ENCODE measurements at places on chromosomes 3 and 15.

DNA sequence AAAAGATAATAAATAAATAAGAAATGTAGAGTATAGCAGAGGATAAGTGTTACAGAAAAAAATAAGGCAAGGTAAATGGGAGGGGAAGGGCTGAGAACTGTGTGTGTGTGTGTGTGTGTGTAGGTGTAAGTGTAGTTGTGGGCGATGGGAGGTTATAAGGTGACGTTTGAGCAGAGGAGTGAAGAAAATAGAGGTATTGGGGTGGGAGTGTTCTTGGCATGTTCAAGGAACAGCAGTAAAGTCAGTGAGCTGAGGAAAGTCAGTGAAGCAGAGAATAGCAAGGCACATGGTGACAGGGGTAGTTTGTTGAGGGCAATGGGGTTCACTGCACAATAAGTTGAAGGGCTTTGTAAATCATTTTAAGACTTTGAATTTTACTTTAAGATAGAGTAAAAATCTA lies 30.9 kb upstream of the ZNF148 start:
- DNase-seq = no peak

GRCh38 chr3:142275856-142276255 lies 50.5 kb upstream of the GK5 start:
- no peak for DNase-seq

DNA sequence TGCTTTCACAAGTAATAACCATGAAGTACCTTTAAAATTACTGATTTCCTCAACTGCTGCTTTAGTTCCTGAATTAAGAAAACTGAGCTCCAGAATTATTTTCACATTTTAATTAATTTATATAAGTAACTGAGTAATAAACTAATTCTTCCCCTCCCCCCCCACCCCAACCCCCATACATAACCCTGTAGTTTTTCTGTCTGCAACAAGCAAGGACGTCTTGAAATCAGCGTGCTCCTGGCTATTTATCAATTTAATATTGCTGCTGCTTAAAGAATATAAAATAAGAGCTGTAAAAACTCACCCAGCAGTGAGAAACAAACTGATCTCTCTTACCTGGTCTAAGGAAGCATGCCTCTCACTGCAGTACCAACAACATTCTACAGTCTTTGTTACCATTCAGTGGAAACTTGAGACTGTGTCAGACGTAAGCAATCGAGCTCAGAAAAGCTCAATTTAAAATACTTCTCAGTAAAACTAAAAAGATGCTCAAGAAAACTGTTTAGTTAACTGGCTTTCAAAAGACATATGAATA lies 121.0 kb downstream of the TFDP2 start:
- no peak for DNase-seq

- no peak for DNase-seq
Measured at GRCh38 chr3:131543714-131544113, 40.9 kb upstream of the MRPL3 start.

- no peak for DNase-seq
Measured at GRCh38 chr15:69751566-69751965, 298.9 kb downstream of the RPLP1 start.

DNA sequence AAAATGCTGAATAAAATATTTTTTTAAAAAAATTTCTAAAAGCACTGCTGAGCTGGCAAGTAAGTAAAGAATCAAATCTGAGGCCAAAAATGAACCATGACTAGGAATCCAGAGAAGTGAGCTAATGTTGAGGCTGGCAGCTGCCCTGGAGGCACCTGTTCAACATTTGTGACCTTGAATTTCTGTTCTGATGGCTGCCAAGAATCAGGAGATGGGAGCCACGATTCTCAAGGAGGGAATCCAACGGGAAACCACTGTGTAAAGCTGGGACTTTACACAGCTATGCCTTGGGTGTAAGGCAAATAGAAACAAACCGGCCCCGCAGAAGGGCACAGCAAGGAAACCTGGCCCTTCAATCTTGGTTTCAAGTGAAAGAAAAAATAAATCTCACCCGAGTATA lies 22.7 kb downstream of the HEG1 start:
- DNase-seq = no peak

GRCh38 chr15:55250392-55250791 lies 39.2 kb downstream of the RAB27A start:
- no peak for DNase-seq

DNA sequence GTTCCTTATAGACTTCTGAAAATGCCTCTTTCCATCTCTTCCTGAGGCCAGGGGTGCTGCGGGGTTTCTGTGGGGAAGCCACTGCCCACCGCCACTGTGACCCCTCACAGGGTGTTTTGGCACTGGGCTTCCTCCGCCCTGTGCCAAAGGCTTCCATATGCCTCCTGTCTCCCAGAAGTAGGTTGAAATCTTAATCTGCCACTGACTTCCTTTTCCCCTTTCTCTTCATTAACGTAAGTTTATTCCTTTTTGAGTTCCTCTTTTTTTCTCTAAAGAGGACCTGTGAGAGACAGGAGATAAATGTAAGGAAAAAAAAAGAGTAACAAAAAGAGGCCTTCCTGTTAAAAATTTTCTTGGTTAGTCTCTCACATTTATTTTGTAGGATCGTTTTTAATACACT lies 220.5 kb downstream of the CTNNB1 start:
- no peak for DNase-seq

- no peak for DNase-seq
Measured at GRCh38 chr15:72809329-72809728, 25.8 kb upstream of the ADPGK start.

- no peak for DNase-seq
Measured at GRCh38 chr3:18246336-18247060, 178.6 kb downstream of the SATB1 start.

DNA sequence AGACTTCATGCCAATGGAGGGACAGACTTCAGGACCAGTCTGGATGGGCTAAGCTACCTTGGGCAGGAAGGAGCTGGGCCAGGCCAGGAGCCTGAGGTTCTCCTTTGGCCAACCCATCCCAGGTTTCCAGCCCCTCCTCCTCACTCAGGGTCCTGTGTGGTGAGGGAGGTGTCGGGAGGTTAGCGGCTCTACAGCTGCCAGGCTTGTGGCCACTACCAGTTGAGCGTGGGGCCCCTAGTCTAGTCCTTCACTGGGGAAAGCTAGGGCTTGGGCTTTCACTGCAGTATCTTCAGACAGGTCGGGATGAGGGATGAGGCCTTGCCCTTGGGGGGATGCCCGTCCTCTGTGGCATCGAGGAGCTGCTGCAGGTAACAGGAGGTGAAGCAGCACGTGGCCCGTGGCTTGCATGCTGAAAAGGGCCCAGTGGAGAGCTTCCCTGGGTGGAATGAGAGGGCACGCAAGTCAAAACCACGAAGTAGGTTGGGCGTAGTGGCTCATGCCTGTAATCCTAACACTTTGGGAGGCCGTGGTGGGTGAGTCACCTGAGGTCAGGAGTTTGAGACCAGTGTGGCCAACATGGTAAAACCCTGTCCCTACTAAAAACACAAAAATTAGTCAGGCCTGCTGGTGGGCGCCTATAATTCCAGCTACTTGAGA lies 8.5 kb upstream of the FANCD2 start:
- DNase-seq = no peak

DNA sequence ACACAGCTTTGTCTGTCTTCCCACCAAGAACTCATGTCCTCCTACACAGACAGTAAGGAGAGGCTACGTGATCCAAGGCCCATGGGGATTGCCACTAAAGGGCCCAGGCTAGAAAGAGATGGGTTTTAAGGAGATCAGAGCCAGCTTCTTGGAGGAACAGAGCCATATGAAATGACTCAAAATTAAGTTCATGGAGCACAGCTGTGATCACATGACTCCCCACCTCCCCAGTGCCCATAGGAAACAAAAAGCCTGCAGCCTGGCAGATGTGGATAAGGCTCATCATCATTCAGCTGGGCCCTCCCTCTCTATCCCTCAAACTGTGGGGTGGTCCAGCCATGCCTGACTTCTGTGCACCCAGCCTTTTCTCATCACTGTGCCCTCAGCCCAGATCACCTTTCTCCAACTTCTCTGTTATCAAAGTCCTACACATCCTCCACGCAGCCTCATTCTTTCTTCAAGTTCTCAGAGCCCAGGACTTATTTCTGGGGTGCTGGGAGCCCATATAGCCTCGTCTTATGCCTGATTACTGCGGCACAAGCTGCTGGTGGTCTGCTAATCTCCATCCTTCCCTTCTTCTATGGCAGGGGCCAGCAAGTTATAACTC lies 137.6 kb downstream of the SMAD6 start:
- DNase-seq = no peak

- DNase-seq = no peak
Measured at GRCh38 chr15:41795996-41796856, 21.9 kb downstream of the MAPKBP1 start.

DNA sequence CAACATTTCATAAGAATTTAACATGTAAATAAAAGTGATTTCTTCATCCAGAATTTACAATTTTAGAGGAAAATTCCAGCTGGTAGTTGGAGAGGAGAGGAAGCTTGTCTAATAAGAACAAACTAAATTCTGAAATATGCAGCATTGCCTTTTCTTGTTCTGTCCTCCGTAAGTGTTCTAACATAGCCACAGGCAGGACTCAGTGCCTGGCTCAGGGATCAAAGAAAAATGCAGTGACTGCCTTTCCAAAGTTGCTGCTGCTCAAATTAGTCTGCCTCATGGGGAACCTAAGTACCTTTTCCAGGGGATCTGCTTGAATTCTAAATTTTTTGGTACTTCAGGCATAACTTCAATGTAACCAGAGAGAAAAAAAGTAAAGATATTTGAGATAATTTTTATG lies 713.0 kb upstream of the CADM2 start:
- no peak for DNase-seq

DNA sequence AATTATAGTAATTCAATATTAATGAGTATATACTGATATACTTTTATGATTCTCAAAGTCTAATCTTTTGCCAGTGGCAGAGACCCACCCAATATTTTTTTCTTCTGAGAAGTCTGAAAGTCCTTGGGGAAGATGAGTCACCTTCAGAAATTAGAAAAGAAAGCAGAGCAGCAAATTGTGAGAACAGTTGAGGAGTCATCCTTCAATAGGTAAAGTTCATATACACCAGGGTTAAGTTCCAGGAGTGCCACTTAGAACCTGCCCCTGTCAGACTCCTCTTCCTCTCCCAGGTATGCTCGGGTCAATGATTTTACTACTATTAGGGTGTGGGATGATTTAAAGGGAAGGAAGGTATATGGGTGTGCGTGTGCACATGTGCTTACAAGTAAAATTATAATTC lies 7.1 kb downstream of the CLRN1 start:
- DNase-seq = no peak

DNA sequence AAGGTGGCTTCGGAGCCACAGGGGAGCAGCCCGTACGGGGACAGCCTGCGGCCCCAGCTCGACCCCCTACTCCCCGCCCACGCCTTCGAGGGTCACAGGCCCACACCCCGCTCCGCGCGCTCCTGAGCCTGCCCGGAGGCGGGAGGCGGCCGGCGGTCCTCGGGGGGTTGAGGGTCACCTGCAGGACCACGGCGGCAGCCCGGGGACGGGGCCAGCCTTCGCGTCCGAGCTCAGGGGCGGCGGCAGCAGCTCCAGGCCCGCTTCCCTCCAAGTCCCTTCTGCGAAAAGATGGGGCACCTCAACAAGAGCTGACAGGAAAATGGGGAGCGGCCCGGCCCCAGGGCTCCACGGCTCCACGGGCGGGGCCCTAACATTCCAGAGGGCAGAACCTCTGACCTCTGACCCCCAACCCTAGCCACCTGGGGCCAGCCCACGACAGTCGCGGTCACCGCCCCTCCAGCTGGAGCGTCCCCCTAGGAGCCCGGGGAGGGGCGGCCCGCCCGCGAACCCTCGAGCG lies 428 bp downstream of the LYSMD4 start:
- DNase-seq = peak; percentile 7
